ENCODE measurements at places on chromosomes 6 and 20.

- no peak for DNase-seq
Measured at GRCh38 chr6:42120895-42121865, 21.2 kb downstream of the C6orf132 start.

- no peak for DNase-seq
Measured at GRCh38 chr20:63061771-63062100, 55.0 kb upstream of the BHLHE23 start.

- DNase-seq, result no peak
Measured at GRCh38 chr20:50305636-50306477, 115.2 kb downstream of the CEBPB start.

GRCh38 chr6:135043846-135044245, 10.8 kb downstream of the HBS1L start:
- no peak for DNase-seq

- no peak for DNase-seq
Measured at GRCh38 chr20:57570920-57571319, 10.0 kb downstream of the PCK1 start.

DNA sequence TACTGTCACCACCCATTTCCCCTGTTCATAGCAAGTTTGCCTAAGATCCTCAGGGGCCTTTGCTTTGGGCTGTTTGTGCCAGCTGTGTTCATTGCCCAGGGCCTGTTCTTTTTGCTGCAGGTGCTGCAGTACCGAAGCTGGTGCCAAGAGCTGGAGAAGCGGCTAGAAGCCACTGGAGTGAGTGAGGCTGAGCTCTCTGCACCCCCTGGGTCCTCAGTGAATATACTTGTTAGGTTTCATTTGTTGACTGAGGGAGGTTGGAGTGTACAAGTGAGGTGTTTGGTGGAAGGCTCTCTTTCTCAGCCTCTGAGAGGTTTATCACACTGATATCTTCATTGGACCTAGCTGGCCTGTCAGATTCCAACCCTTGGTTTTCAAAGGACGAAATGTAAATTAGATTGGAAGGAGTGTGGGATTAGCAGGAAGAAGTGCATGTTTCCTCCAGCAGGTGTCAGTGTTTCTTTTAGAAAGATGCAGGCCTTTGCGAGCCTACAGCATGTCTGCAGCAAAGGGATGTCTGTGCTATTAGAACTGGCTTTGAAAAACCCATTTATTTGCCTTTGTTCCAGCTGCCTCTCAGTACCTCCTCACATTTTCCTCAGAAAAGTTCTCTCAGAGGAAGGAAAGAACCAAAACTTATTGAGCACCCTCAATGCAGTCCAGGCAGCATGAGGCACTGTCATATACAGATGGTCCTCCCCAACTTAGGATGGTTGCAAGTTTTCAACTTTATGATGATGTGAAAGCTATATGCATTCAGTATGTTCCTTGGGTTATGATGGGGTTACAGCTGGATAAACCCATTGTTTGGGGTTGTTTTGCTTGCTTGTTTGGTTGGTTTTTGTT, 8.3 kb downstream of the CEP250 start:
- DNase-seq, result peak; percentile 45

GRCh38 chr6:170039156-170040114, 251.4 kb downstream of the DLL1 start:
- DNase-seq, result no peak

All from stimulated activated CD4-positive, alpha-beta T cell treated with anti-CD3 and anti-CD28 coated beads, Interleukin-2, amount 100 ng/mL, for 4 hours (primary cell).